ENCODE measurements at places on chromosomes 7 and 10.

- DNase-seq = no peak
These were observed 22.2 kb downstream of the TMEM209 start for GRCh38 chr7:130182990-130183389.

- no peak for DNase-seq
These were observed 22.6 kb downstream of the EIF3A start for GRCh38 chr10:119058010-119058409.

- DNase-seq = no peak
These were observed 6.1 kb downstream of the ZNF277 start for GRCh38 chr7:112212571-112212970.

- no peak for DNase-seq
These were observed 10.3 kb upstream of the OGDH start for GRCh38 chr7:44595934-44596635.

- DNase-seq = no peak
These were observed 61.2 kb upstream of the YAE1 start for GRCh38 chr7:39504963-39505362.

GRCh38 chr10:14691359-14691758 is 83.3 kb downstream of the FAM107B start:
- DNase-seq = no peak

- DNase-seq = no peak
These were observed 50.7 kb downstream of the HSPA12A start for GRCh38 chr10:116691635-116692034.

- DNase-seq = peak; percentile 49
These were observed 868 bp downstream of the EMX2 start for GRCh38 chr10:117543225-117544003.

DNA sequence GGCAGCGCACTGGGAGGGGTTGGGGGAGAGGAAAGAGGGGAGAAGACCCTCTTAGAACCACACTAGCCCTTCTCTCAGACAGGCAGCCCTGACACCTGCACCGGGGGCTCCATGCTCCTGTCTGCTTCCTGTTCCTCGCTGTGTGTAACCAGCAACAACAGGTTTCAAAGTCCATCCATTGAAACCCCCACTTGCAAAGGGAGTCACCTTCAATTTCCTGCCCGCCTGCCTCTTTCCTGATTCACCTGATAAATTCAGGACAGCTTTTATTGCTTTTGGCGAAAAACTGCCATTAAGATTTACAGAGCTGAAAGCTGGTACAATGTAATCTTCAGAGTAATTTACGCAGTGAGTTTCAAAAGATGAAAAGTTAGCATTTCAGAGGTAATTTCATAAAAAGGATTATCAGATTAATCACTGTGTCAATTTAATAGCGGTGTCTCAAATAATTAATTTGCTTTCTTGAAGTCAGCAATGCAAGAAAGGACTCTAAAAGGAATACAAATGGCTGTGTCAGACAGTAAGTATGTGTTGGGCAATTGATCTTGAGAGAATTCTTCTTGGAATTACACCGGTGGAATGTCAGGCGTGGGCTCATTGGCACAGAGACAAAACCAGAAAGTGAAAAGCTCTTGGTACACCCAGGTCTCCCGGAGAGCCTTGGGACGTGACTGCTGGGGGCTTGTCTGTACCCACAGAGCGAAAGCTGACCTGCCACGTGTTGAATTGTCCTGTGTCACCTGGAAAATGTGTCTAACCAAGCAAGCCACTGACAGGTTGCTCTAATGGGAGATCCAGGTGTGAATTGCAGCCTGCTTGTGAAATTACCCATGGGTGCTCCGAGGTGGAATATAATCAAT is 60.7 kb downstream of the TMEM209 start:
- no peak for DNase-seq

GRCh38 chr10:3131098-3131497 is 41.5 kb downstream of the PITRM1 start:
- DNase-seq = no peak

DNA sequence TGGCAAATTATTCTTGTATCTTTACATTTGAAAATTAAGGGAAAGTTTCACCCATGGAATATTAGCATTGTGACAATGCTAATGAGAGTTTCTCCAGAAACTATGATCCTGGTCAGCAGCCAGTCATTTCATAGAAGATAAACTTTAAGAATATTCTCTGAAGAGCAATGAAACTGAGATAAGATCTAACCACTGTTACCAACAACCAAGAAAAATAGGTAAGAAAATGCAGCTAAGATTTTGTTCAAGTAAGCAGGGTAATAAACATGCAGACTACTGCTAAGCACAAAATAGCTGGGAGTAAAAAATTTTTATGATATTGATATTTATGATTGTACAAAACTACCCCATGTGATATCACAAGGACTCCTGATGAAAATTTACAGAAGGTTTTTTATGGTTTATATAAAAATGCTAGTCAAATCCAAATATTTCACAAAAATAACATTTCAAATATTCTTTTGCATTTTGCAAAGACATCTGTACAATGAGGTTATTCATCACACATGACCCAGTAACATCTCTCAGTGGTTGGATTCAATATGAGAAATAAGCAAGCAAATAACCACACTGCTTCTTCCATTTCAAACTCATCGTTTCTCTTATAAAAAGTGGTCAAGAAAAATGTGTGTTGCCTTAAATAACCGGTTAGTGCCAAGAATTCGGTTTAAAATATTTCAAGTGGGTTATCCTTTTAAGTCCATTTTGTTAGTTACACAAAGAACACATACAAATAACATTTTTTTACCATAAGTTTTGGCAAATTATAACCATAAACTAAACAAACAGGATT is 251.6 kb downstream of the DIP2C start:
- no peak for DNase-seq

DNA sequence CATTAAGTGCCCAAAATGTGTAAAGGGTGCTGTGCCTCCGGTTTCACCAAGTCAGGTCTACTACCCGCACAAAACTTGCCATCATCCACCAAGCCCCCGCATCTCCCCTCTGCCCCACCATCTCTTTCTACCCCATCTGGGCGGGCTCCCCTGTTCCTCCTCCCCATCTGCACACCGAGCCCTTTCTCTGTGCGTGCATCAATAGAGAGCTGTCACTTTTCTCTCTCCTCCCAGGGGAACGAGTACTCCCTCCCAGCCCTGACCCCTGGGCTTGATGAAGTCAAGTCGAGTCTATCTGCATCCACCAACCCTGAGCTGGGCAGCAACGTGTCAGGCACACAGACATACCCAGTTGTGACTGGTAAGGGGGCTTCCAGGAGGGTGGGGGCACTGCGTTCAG is 63.5 kb downstream of the PAX2 start:
- DNase-seq = no peak

DNA sequence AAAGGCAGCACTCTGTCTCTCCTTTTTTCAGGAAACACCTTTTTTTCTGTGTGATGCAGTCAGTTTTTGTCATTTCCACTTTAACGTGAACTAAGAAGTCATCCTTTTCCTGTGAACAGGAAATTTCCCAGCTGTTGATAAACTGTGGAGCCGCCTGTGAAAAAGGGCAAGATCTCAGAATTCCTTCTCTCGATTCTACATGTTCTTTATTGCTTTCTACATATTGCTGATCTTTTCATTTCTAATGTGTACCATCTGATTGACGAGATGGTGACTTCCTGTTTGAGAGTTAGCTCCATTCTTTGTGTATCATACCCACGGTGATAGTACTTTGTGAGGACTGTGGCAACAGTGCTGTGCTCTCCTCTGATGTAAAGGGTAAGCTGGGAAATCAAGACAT is 50.4 kb downstream of the ADD3 start:
- no peak for DNase-seq

DNA sequence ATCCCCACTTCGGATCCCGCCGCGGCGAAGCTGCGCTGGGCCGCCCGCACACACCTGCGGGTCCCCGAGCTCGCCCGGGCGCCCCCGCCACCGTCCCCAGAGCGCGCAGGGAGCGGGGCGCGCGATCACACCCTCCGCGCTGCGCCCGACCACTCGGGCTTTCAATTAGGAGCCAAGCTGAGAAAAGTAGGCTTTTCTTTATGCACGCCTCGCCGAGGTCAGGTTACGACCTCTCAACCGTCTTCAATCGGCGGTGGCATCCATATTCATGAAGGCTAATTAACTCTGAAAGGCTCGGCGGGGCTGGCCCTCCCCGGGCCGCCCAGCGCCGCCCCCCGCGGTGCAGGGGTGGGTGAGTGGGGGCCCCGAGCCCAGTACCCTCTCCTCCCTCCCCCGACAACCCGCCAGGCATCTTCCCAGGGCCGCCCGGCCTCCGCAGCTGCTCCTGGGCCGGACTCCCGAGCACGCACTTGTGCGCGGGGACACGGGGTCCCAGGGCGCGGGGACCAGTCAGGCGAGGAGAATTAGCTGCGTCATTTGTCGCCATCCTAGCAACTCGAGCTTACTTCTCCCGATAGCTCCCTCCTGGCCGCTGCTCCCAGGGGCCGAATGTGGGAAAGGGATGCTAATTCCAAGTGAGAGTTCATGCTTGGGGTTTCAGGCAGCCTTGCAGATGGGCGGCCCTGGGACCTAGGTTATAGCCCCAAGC is 155.5 kb upstream of the LYZL2 start:
- peak; percentile 61 for DNase-seq

GRCh38 chr10:86946213-86947155 is 10.9 kb downstream of the MMRN2 start:
- no peak for DNase-seq

GRCh38 chr10:126012485-126012884 is 116.1 kb downstream of the FANK1 start:
- no peak for DNase-seq
